ENCODE measurements at places on chromosomes 3 and 15. TPM values are rescaled to one million over a fixed set of nuclear protein-coding genes. Genes with fewer than 3 reads are reported as not detected.

- DNase-seq = no peak
These were observed 1.5 kb downstream of the IGSF10 start for GRCh38 chr3:151459358-151459757.

DNA sequence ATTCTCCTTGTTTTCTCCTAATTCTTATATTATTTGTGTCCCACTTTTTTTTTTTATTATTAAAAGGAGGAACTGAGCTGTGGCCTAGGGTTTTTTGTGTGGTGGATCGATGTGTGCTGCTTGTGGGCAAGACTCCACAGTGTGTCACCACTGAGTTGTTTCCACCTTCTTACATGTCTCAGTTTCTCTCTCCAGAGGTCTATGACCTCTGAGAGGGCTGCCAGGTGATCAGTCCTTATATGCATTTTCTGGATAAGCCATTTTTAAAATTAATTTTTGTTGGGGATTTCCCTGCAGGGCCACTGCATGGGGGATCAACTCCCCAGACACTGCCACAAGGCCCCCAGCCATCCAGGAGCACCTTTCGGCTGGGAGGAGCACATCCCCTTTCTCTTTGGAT, 27.8 kb downstream of the IQCF6 start:
- no peak for DNase-seq

GRCh38 chr3:169846458-169847193, 23.1 kb downstream of the LRRC31 start:
- peak; percentile 86 for DNase-seq

GRCh38 chr15:76153241-76154197, 93.7 kb downstream of the TMEM266 start:
- no peak for DNase-seq

DNA sequence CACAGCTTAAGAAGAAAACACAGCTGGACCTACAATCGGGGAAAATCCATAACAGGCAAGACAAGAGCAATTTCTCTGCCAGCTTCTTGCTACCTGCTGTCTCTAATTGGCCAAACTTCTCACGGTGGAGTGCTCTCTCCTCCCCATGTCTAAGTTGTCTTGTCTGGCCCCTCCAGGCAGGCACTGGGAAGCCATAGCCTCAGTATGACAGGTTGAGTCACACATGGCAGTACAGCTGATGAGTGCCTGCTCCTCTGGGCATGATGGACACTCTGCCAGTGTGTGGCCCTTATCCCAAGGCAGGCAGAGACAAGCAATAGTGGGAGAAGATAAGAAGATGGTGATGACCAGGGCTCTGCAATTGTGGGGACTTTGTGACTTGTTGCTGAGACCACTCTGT, 551.8 kb downstream of the DIPK2A start:
- no peak for DNase-seq

DNA sequence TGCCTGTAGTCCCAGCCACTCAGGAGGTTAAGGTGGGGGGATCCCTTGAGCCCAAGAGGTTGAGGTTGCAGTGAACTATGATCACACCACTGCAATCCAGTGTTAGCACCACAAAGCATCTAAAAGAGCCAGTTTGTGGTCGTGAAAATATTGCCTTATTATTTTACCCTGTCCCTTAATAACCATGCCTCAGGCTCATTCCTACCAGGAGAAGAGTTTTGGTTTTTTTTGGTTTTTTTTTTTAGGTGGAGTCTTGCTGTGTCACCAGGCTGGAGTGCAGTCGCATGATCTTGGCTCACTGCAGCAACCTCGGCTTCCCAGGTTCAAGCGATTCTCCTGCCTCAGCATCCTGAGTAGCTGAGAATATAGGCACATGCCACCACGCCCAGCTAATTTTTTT, 17.9 kb upstream of the AVEN start:
- DNase-seq = no peak

- no peak for DNase-seq
These were observed 69.9 kb upstream of the AGBL1 start for GRCh38 chr15:86009727-86010126.

DNA sequence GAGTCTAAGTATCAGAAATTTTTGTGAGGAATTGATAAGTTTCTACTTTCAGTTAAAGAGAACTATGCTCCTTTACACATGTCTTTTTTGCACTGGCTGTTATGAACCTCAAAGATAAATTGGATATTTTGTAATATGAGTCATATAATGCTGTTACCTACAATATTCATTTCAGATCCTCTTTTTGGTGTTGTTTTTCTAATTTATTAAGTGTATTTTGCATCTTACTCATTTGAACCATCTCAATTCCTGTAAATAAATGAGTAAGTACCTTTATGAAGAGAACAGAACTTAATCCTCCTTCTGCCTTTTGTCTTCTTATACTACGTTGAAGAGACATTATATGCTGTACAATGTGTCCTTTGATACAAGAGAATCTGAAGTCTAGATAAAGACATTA, 74.4 kb downstream of the ZIC1 start:
- DNase-seq = no peak

- DNase-seq = no peak
These were observed 9.6 kb upstream of the CYP11A1 start for GRCh38 chr15:74376825-74377581.

- DNase-seq = peak; percentile 23
These were observed 46.2 kb downstream of the TPRA1 start for GRCh38 chr3:127544192-127544802.

DNA sequence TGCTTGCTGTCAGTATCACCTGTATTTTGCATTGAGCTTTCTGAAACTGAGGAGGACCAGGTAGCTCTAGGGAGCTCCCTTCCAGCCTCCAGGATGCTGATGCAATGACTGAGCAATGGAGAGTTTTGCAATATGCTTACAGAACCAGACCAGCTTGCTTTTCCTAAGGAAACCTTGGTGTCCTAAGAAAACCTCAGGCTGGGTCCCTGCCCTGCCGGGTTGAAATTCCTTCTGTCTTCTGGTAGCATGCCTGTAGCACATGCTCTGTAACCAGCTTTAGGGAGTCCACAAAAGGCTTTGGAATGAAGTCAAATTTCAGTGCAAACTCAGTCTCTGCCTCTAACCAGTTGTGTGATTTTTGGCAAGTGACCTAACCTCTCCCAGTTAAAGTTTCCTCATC, 65.8 kb upstream of the GSK3B start:
- DNase-seq = peak; percentile 98

- DNase-seq = no peak
These were observed 276.6 kb upstream of the NR2F2 start for GRCh38 chr15:96053781-96054428.

DNA sequence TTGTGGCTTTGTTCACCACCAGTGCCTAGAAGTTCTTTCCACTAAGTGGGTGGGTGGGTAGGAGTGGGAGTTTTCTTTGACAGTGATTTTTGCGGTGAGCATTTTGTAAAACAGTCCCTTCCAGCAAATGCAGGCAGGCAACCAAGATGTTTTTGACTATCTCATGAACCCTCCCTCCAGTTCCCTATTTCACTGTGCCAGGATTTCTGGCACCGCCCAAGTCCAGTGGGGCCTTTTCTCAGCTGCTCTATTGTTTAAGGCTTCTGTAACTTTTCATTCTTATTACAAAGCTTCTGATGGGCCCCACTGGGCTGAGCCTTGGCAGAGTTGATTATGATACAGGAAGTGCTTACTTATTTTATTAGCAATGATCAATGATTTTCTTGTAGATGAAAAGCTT, 236.0 kb downstream of the EDEM1 start:
- no peak for DNase-seq

DNA sequence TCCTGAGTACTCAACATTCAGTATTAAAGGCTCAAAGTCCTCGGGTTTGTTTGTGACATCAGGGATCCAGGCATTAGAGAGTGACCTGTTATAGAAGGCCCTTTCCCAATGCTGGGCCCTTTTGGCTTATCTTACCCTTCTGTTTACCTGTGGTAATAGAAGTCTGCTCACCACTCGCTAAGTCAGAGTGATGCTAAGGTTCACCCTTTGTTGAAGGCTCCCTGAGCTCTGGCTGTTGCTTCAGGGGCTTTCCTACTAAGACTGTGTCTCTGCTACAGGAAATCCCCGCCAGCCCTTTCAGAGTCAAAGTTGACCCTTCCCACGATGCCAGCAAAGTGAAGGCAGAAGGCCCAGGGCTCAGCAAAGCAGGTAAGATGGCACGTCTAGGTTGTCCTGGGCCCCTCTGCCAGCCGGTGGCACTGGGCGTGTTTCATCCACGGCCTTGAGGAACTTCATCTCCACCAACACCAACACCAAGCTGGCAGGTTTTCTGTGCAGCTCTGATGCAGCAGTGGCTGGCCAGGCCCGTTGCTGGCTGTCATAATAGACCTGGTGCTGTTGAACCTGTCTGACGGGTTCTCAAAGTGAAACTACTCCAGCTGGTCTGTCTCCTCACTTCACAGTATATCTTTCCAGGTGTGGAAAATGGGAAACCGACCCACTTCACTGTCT, 99.1 kb downstream of the DNASE1L3 start:
- DNase-seq = peak; percentile 24

DNA sequence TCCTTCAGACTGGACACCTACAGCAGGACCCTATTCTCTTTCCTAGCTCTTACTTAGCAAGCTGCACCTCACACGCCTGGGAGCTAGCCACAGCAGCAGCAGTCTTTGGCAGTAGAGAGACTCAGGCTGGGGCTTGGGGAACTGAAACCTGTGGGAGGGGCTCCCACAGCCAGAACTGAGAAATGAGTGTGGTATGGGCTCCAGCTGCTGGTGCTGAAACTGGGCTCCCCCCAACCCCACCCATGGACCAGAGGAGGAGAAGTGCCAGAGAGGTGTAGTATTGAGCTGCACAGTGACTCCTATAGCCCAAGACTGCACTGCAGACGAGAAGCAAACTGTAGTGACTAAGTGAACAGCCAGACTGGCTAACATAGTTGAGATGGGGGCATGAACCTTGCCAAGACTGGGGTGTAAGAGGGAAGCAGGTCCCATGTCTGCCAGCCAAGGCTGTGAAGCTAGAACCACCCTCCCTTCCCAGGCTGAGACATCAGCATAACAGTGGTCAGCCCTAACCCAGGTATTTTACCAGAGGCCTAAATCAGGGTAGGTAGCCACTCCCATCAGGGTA, 62.5 kb downstream of the MYO5A start:
- no peak for DNase-seq

DNA sequence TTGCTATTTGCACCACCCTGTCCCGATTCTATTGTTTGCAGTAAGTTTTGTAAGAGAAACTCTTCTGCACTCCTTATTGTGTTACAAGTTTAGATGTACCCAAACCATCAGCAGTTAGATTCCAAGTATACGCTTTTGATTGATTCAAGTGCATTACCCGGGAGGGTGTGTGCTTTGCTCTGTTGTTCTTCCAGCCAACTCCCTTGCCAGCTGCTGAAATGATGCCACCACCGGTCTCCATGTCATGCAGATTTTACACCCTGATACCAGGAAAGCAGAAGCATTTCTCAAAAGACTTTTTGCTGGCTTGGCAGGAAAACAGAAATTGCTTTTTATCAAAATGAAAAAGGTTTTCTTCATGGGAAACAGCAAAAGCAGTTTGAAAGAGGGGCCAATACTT, 1006.6 kb upstream of the CFAP20DC start:
- DNase-seq = no peak

The CHL1 gene
- total RNA-seq = not detected

The CCR1 gene
- not detected for total RNA-seq

The ERICH6 gene
- total RNA-seq = not detected

The ISG20 gene
- total RNA-seq = 8.3 TPM

The PLOD2 gene
- total RNA-seq = 22.9 TPM

The BTLA gene
- not detected for total RNA-seq

The PLSCR2 gene
- not detected for total RNA-seq

The DHX36 gene
- 62.2 TPM for total RNA-seq
